ENCODE measurements at places on chromosomes 12 and 14. TPM values are rescaled to one million over a fixed set of nuclear protein-coding genes. Genes with fewer than 3 reads are reported as not detected.

- DNase-seq = no peak
- no peak overlapping the region for H3K27ac ChIP-seq
- H3K4me3 ChIP-seq = no peak overlapping the region
- H3K36me3 ChIP-seq = no peaks in the 10 kb centered on the region
- no peaks in the 10 kb centered on the region for H3K27me3 ChIP-seq
Measured at GRCh38 chr12:129269756-129270495, 416.6 kb downstream of the GLT1D1 start.

DNA sequence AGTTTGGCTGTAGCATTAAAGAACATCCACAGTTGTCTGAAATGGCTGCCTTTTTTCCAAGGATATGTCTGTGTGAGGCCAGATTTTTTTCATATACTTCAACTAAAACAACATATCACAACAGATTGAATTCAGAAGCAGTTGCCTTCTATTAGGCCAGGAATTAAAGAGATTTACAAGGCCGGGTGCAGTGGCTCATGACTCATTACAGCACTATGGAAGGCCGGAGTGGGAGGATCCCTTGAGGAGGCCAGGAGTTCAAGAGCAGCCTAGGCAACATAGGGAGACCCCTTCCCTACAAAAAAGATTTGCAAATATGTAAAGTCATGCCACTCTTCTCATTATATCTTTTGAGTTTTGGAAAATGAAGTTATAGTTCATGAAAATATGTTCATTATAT is 108.6 kb downstream of the KTN1 start:
- no peak overlapping the region for H3K4me3 ChIP-seq
- no peaks in the 10 kb centered on the region for H3K27me3 ChIP-seq
- peaks cover 23% of the 10 kb centered on the region for H3K36me3 ChIP-seq
- H3K27ac ChIP-seq = no peak overlapping the region
- H3K4me1 ChIP-seq = no peaks in the 10 kb centered on the region

DNA sequence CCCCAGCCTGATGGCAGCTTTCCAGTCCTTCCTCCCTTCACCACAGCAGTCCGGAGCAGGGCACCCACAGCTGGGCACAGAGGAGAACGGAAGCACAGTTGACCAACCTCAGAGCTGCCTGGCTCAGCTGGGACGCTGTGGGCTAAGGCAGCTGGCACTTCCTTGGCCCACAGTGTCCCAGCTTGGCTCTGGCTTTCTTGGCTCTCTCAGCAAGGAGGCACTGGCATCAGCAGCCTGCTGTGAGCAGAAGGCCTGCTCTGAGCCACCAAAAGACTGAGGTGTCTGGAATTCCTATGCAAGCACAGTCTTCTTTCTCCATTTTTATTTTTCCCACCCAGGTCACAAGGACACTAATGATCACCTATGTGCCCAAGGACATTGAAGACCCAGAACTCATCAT is 32.6 kb downstream of the NGB start:
- H3K27ac ChIP-seq = no peak overlapping the region
- H3K36me3 ChIP-seq = no peaks in the 10 kb centered on the region
- DNase-seq = no peak
- H3K4me1 ChIP-seq = no peaks in the 10 kb centered on the region
- H3K4me3 ChIP-seq = no peak overlapping the region

- H3K4me3 ChIP-seq = no peak overlapping the region
- H3K4me1 ChIP-seq = peaks cover 33% of the 10 kb centered on the region
- H3K36me3 ChIP-seq = peaks cover 22% of the 10 kb centered on the region
- H3K27ac ChIP-seq = no peak overlapping the region
Measured at GRCh38 chr12:53378222-53378621, 1.8 kb upstream of the SP1 start.

DNA sequence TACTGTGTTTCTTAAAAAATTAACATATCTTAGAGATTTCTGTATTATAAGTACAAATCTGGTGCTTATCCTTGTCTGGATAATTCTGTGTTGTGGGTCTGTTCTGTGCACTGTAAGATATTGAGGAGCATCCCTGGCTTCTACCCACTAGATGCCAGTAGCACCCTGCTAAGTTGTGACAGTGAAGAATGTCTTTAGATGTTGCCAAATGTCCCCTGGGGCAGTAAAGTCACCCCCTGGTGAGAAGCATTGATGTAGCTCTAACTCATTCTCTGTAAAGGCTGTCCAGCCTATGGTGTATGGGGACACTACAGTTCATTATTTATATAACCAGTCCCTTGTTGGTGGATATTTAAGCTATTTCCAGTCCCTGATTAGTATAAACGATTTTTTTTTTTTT is 31.4 kb downstream of the MAP1LC3B2 start:
- no peak overlapping the region for H3K27ac ChIP-seq
- no peaks in the 10 kb centered on the region for H3K36me3 ChIP-seq
- no peaks in the 10 kb centered on the region for H3K27me3 ChIP-seq
- no peak overlapping the region for H3K4me3 ChIP-seq
- no peak for DNase-seq
- peaks cover 18% of the 10 kb centered on the region for H3K4me1 ChIP-seq

GRCh38 chr12:120242275-120242799 is 23.2 kb downstream of the PXN start:
- peaks cover 67% of the 10 kb centered on the region for H3K4me1 ChIP-seq
- no peak for DNase-seq
- no peak overlapping the region for H3K27ac ChIP-seq
- H3K27me3 ChIP-seq = no peaks in the 10 kb centered on the region
- H3K4me3 ChIP-seq = no peak overlapping the region

DNA sequence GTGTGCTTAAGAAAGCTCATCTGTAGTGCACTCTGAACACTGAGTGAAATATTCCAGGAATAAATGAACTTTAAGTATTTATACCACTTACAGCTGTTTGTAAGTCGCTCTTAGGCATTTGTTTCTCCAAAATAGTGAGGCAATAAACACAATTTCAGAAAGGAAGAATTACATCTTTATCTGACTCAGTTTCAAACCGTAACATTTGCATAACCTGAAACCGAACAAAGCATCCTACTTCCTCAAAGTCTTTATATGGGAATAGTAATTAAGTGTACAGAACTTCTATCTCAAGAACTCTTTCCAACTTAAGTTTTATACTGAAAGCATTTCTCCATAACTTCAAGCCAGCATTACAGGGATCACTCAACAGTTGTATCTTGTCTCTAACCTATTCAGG is 58.4 kb downstream of the SOX5 start:
- H3K4me3 ChIP-seq = no peak overlapping the region
- DNase-seq = no peak
- no peak overlapping the region for H3K27ac ChIP-seq

DNA sequence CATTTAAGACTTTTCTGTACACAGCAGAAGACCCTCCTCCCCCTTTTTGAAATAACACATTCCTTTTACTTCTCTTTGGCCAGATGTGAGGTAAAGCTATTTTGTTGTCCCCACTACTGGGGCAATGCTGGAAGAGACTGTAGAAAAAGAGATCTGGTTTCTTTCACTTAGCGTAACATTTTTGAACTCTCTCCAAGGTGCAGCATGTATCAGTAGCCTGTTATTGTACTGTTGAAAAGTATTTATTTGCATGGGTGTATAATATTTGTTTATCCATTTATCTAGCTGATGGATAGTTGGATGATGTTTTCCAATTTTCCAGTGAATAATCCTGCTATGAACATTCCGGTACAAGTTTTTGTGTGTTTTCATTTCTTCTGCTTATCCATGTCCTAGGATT is 335.2 kb downstream of the SOX5 start:
- no peak overlapping the region for H3K27ac ChIP-seq
- no peaks in the 10 kb centered on the region for H3K4me1 ChIP-seq
- H3K27me3 ChIP-seq = no peaks in the 10 kb centered on the region
- no peaks in the 10 kb centered on the region for H3K36me3 ChIP-seq
- no peak for DNase-seq

- no peak overlapping the region for H3K27ac ChIP-seq
- H3K27me3 ChIP-seq = peaks cover 2% of the 10 kb centered on the region
- no peaks in the 10 kb centered on the region for H3K36me3 ChIP-seq
- peak; percentile 51 for DNase-seq
- H3K4me1 ChIP-seq = peaks cover 18% of the 10 kb centered on the region
Measured at GRCh38 chr12:75738486-75738885, 227.1 kb upstream of the KRR1 start.

DNA sequence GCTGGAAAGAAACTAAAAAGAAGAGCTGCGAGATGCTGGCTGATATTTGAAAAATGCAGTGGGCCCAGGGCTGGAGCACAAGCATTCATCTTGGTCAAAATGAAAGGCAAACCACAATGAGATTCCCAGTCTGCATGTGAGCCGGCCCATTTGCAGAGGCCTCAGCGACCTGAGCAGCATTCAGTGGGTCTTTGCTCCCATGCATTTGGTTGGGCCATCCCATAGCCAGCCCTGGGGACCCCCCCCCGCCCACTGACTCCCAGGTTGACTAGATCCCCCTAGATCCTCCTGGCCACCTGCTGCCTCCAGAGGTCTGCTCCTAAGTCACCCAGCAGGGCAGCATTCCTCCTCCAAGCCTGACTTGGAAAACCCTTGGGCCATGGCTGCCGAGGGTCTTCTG is 59.8 kb downstream of the PRMT8 start:
- no peak overlapping the region for H3K4me3 ChIP-seq
- DNase-seq = no peak
- no peaks in the 10 kb centered on the region for H3K4me1 ChIP-seq
- H3K36me3 ChIP-seq = no peaks in the 10 kb centered on the region

GRCh38 chr14:93112891-93113677 is 2.6 kb downstream of the ITPK1 start:
- no peaks in the 10 kb centered on the region for H3K27me3 ChIP-seq
- H3K4me1 ChIP-seq = peaks cover 24% of the 10 kb centered on the region
- peak overlapping the region; percentile 68 for H3K4me3 ChIP-seq

GRCh38 chr12:131901431-131902331 is 7.3 kb downstream of the ULK1 start:
- no peaks in the 10 kb centered on the region for H3K27me3 ChIP-seq
- DNase-seq = no peak
- H3K36me3 ChIP-seq = no peaks in the 10 kb centered on the region
- peaks cover 17% of the 10 kb centered on the region for H3K4me1 ChIP-seq
- H3K27ac ChIP-seq = no peak overlapping the region

GRCh38 chr14:28138341-28138740 is 628.2 kb upstream of the FOXG1 start:
- no peaks in the 10 kb centered on the region for H3K36me3 ChIP-seq
- H3K4me3 ChIP-seq = no peak overlapping the region
- DNase-seq = no peak
- H3K27me3 ChIP-seq = no peaks in the 10 kb centered on the region
- H3K4me1 ChIP-seq = no peaks in the 10 kb centered on the region
- H3K27ac ChIP-seq = no peak overlapping the region

DNA sequence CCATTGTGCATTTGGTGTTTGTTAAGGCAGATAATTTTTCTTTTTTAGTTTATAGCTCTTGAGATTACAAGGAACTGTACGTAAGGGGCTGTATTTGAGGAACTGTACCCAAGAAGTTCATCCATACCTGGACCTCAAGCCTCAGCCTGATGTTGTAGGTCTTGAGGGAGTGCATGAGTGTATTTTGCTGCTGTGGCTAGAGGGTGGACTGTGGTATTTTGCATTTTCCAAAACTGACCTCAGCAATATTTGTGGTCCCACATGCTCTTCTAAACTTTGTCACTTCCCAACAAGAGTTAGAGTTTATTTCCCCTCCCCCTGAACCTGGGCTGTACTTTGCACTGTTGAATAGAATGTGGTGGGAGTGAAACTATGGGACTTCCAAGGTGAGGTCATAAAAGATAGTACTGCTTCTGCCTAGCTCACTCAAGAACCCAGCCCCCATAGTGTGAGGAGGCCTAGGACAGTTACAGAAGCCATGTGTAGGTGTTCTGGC is 42.2 kb upstream of the FBXO33 start:
- DNase-seq = peak; percentile 15
- H3K4me3 ChIP-seq = no peak overlapping the region
- H3K27ac ChIP-seq = no peak overlapping the region
- peaks cover 5% of the 10 kb centered on the region for H3K4me1 ChIP-seq

GRCh38 chr12:103028881-103029639 is 71.6 kb downstream of the ASCL1 start:
- H3K4me1 ChIP-seq = no peaks in the 10 kb centered on the region
- H3K27me3 ChIP-seq = peaks cover 3% of the 10 kb centered on the region
- no peak for DNase-seq
- no peak overlapping the region for H3K27ac ChIP-seq
- no peaks in the 10 kb centered on the region for H3K36me3 ChIP-seq

DNA sequence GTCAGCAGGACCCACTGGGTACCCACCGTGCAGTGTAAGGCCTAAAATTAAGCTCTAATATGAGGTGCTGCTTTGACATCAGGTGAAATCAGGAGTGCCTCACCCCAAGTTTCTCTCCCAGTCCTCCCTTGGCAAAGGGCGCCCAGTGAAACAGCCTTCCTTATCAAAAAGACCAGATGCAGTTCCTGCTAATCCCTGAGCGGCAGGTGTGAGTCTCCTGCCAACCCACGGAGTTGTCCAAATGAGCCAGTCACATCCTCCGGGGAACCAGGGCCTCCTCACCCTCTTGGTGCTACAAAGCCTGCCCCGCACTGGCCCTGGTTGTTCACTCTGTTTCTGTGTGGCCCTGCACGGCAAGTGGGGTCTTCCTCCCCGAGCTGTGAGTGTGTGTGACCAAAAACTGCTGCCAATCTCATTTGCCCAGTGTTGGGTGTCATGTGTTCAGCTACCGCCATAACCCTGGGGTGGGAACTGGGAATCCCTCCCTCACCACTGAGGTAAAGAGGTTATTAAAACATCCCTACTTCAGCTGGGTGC is 20.2 kb upstream of the P2RX4 start:
- peaks cover 3% of the 10 kb centered on the region for H3K36me3 ChIP-seq
- peaks cover 8% of the 10 kb centered on the region for H3K4me1 ChIP-seq
- H3K4me3 ChIP-seq = no peak overlapping the region
- no peak overlapping the region for H3K27ac ChIP-seq
- no peaks in the 10 kb centered on the region for H3K27me3 ChIP-seq

The SALL2 gene
- total RNA-seq = 4.4 TPM

The NDRG2 gene
- 7.7 TPM for total RNA-seq

The APOLD1 gene
- total RNA-seq = 4.4 TPM

The MIP gene
- total RNA-seq = not detected

The LHX5 gene
- total RNA-seq = not detected

The FOXM1 gene
- 79.3 TPM for total RNA-seq

The IRAK3 gene
- 0.45 TPM for total RNA-seq

The OR4E2 gene
- not detected for total RNA-seq

The AMDHD1 gene
- 2.1 TPM for total RNA-seq

The CMKLR1 gene
- total RNA-seq = not detected

The INTS13 gene
- total RNA-seq = 54.5 TPM

The SERPINA4 gene
- total RNA-seq = not detected

The GALNT8 gene
- total RNA-seq = 1.3 TPM

The SERPINA12 gene
- not detected for total RNA-seq

The CCDC177 gene
- not detected for total RNA-seq

The FGF6 gene
- not detected for total RNA-seq

All from activated CD4-positive, alpha-beta memory T cell treated with anti-CD3 and anti-CD28 coated beads for 36 hours (primary cell).